Activated T-cell treated with anti-CD3 and anti-CD28 coated beads, Interleukin-2, amount 50 U/mL, for 24 hours (primary cell): ENCODE measurements at places on chromosomes 2 and 18.
A peak's percentile ranks its signal among the peaks of the same experiment; 100 is the strongest.

- peaks cover 4% of the 10 kb centered on the region for H3K27me3 ChIP-seq
- H3K4me1 ChIP-seq, result peaks cover 24% of the 10 kb centered on the region
- DNase-seq, result no peak
- H3K36me3 ChIP-seq, result no peaks in the 10 kb centered on the region
- peak overlapping the region; percentile 78 for H3K27ac ChIP-seq
Observed at GRCh38 chr2:429575-430254, 141.8 kb upstream of the ALKAL2 start.

GRCh38 chr2:97870396-97870843 lies 125.3 kb downstream of the TMEM131 start:
- peak overlapping the region; percentile 71 for H3K27ac ChIP-seq
- peaks cover 13% of the 10 kb centered on the region for H3K36me3 ChIP-seq
- H3K4me1 ChIP-seq, result peaks cover 44% of the 10 kb centered on the region
- DNase-seq, result no peak
- H3K4me3 ChIP-seq, result no peak overlapping the region

DNA sequence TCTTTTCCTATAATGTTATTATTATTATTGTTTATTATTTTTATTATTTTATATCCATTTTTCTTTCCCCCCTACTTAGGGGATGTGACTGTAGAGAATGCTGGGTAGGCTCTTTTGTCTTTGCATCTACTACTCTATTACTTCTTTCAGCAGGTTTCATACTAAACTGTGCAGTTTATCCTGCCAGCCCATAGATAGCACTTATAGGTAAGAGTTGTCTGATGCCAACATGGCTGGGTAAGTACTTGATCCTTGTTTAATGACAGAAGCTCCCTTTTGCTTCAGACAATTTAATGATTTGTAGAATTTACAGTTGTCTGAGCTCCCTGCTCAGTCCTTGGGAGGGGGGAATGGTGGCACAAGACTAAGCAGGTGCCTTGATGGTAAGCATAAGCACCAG lies 262.9 kb upstream of the CDH2 start:
- no peaks in the 10 kb centered on the region for H3K27me3 ChIP-seq
- DNase-seq, result no peak
- no peaks in the 10 kb centered on the region for H3K4me1 ChIP-seq
- no peak overlapping the region for H3K27ac ChIP-seq

DNA sequence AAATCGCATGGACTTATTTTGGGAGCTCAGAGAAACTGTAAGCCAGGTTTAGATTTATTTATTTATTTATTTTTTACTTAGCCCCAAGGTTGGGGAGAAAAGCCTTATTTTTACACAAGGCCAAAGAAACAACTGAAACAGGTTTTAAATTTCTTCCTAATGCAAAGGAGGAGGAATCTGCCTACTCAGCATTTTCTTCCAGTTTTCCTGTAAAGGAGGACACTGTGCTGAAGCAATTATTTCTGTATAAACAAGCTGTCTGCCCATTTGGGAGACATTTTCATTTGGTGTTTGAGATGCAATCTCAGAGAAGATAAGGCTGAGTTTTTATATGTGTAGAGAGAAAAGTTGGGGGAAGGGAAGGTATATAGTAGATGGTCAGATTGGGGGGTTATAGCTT lies 125.0 kb downstream of the ETAA1 start:
- H3K4me3 ChIP-seq, result no peak overlapping the region
- H3K36me3 ChIP-seq, result no peaks in the 10 kb centered on the region
- H3K27ac ChIP-seq, result no peak overlapping the region
- H3K4me1 ChIP-seq, result no peaks in the 10 kb centered on the region
- H3K27me3 ChIP-seq, result no peaks in the 10 kb centered on the region
- no peak for DNase-seq

DNA sequence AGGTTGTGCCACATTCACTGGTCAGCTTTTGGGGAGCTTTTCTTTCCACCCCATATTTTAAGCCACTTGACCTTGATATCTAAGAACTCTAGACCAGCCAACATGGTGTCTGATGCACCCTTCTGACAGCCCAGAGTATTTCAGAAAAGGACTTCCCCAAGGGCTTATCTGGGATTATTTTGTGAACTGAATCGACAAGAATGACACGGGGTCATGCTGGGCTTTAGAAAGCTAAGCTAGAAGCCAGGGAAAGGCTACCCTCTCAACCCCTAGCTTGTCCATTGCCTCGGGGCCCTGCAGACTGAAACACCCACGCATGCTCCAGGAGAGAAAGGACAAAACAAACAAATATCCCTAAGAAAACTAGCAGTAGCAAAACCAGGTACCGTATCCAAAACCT lies 16.0 kb downstream of the SLC4A5 start:
- no peak overlapping the region for H3K4me3 ChIP-seq
- no peak overlapping the region for H3K27ac ChIP-seq
- H3K27me3 ChIP-seq, result no peaks in the 10 kb centered on the region
- H3K4me1 ChIP-seq, result no peaks in the 10 kb centered on the region
- H3K36me3 ChIP-seq, result no peaks in the 10 kb centered on the region
- DNase-seq, result no peak

- no peaks in the 10 kb centered on the region for H3K27me3 ChIP-seq
- no peaks in the 10 kb centered on the region for H3K4me1 ChIP-seq
- DNase-seq, result no peak
- H3K36me3 ChIP-seq, result no peaks in the 10 kb centered on the region
- no peak overlapping the region for H3K4me3 ChIP-seq
Observed at GRCh38 chr2:82320296-82320695, 2015.7 kb upstream of the LRRTM1 start.

DNA sequence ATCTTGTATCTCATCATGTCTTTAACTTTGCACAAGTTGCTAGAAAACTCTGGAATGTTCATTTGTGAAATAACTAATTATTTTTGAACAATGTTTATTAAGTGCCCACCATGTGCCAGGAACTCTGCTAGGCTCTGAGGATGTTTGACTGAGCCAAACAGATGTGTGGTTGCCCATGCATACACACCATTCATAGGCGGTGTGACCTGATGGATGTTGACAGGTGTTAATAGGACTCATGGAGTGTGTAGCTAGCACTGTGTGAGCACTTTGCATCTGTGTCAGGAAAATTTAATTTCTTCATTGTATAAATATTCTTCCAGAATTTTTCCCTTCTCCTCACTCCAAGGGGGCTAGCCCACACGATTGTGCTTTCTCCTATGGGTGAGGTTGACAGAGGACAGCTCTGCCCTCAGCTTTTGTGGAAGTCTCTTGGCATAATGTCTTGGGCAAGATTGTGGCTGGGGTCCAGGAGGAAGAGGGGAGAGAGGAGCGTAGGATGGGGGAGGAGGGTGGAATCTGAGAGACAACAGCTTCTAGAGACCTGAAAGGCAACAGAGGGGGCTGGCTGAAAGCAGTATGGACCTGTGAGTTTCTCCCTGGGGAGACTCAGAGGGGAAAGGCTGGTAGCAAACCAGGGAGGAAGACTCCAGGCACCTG lies 214.6 kb upstream of the CXCR4 start:
- H3K36me3 ChIP-seq, result no peaks in the 10 kb centered on the region
- H3K27ac ChIP-seq, result no peak overlapping the region
- no peak for DNase-seq
- peaks cover 19% of the 10 kb centered on the region for H3K4me1 ChIP-seq

DNA sequence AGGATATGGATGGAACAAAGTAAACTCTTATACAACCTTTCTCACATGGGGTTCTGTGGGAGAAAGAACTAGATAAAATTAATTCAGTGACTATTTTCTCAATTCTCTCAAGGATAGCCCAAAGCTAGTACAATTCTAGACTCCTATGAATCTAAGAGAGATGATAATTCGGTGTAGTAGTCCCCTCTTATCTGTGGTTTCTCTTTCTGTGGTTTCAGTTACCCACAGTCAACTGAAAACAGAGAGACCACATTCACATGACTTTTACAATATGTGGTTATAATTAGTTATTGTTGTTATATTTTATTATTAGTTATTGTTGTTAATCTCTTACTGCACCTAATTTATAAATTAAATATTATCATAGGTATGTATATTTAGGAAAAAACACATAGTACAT lies 53.5 kb upstream of the C2orf15 start:
- peaks cover 6% of the 10 kb centered on the region for H3K4me1 ChIP-seq
- H3K36me3 ChIP-seq, result no peaks in the 10 kb centered on the region
- no peak for DNase-seq
- H3K27me3 ChIP-seq, result peaks cover 4% of the 10 kb centered on the region
- H3K4me3 ChIP-seq, result no peak overlapping the region

DNA sequence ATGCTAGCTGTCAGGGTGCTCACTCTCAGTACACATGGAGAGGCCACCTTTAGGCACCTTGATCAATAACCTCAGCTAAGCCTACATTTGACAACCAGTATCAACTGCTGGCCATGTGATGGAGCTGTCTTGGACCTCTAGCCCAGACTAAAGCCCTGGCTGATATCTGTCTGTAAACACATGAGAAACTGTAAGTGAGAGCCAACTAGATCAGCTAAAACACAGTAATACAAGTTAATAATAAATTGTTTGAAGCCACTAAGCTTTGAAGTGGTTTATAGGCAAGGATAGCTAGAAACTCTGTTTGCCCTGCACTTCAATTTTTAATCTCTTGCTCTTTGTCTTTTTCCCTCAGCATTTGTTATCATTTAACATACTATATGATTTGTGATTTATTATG lies 407.1 kb downstream of the SPAG16 start:
- H3K27me3 ChIP-seq, result no peaks in the 10 kb centered on the region
- no peaks in the 10 kb centered on the region for H3K4me1 ChIP-seq
- H3K4me3 ChIP-seq, result no peak overlapping the region
- DNase-seq, result no peak
- no peak overlapping the region for H3K27ac ChIP-seq
- H3K36me3 ChIP-seq, result no peaks in the 10 kb centered on the region

- H3K36me3 ChIP-seq, result peaks cover 8% of the 10 kb centered on the region
- DNase-seq, result no peak
- no peaks in the 10 kb centered on the region for H3K27me3 ChIP-seq
- peaks cover 2% of the 10 kb centered on the region for H3K4me1 ChIP-seq
- H3K27ac ChIP-seq, result no peak overlapping the region
- H3K4me3 ChIP-seq, result no peak overlapping the region
Observed at GRCh38 chr18:54378057-54378456, 20.4 kb downstream of the C18orf54 start.

DNA sequence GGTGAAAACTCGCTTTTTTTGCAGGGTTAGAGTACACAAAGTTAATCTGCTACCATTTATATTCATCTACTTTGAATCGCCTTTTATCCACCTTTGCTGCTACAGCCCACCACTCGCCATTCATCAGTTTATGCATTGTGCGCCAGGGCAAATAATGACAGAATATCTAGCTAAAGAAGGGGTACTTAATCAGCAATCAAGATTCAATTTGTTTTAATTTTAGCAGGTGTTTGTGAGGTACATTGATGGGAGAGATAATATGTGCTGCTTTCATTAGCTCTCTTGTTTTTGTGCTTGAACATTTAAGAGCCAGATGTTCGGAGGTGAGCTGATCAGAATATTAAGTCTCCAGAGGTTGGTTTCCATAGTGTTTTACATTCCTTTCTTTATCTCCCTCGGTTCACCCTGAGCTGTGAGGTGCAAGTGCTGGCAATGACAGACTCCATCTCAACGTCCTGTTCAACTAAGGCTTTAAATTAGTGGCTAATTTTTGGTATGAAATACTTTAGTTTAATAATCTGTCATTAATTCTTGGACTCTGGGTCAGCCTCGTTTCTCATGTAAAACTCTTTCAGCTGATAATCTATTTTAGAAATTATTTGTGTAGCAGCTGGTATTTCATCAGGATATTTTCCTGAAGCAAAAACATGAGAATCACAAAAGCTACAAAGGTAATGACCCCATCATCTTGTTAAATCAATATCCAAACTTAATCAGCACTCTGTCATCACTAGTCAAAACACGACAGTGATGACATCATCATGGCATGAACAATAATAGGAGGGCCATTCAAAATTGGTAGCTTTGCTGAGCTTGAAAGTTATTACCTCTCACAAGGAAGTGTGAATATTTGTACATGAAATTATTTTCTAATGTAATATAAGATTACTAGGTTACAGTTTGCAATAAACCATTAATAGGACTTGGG lies 479.9 kb upstream of the FANCL start:
- no peak overlapping the region for H3K4me3 ChIP-seq
- no peaks in the 10 kb centered on the region for H3K4me1 ChIP-seq
- no peaks in the 10 kb centered on the region for H3K27me3 ChIP-seq
- H3K27ac ChIP-seq, result no peak overlapping the region
- no peak for DNase-seq

DNA sequence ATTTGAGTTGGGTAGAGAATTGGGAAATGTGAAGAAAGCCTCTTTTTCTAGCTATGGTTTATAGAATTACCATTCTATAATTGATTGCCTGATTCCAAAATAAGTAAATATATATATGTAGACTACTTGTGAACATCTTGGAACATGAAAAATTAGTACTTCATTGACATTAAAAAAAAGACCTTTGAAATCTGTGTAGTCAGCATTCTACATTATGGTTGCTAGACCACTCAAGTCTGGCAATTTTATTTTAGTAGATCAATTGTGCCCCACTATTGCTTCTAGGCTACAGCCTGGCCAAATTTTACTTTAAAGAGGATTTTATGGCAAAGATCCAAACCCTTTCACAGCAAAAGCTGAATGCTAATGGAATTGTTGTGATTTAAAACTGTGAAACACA lies 279.8 kb downstream of the IKZF2 start:
- DNase-seq, result no peak
- peaks cover 4% of the 10 kb centered on the region for H3K4me1 ChIP-seq
- no peak overlapping the region for H3K27ac ChIP-seq
- no peaks in the 10 kb centered on the region for H3K36me3 ChIP-seq
- no peak overlapping the region for H3K4me3 ChIP-seq

GRCh38 chr2:97751752-97752151 lies 38.4 kb downstream of the ZAP70 start:
- peaks cover 17% of the 10 kb centered on the region for H3K4me1 ChIP-seq
- no peak overlapping the region for H3K27ac ChIP-seq
- DNase-seq, result no peak
- H3K36me3 ChIP-seq, result peaks cover 34% of the 10 kb centered on the region
- no peaks in the 10 kb centered on the region for H3K27me3 ChIP-seq
- H3K4me3 ChIP-seq, result no peak overlapping the region

DNA sequence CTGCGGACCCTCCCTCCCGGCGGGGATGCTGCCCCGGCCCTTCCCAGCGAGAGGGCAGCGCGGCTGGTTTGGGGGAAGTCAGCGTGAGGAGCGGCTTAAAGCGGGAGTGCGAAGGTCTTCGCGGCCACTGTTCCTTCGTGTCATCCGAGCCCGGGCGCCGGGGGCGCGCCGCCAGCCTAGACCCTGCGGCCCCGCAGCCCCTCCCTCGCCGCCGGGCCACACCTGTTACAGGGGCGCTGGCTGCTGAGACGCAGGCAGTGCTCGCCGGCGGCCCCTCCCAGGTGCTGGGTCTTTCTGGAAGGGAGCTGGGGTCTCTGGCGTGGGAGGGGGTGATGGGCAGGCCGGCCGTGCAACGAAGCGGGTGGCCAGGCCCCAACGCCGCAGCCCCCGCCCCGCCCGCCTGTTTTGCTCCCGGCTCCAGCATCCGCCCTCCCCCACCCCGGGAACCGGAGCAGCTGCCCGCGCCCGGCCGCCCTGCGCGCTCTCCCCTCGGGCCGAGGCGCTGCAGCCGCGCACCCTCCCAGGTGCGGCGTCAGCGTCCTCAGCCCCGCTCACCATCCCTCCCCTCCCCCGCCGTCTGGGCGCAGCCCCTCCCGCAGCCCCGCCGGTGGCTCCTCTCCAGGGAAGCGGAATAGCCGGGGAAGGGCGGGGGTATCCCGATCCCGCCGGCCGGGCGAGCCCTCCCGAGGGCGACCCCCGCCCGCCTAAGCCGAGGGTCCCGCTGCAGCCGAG lies 727 bp downstream of the KIF1A start:
- no peaks in the 10 kb centered on the region for H3K36me3 ChIP-seq
- H3K27me3 ChIP-seq, result peaks cover 57% of the 10 kb centered on the region
